ENCODE measurements at places on chromosomes 4 and X. TPM values are rescaled to one million over a fixed set of nuclear protein-coding genes. Genes with fewer than 3 reads are reported as not detected.

- DNase-seq, result no peak
These were observed 16.8 kb downstream of the AFF2 start for GRCh38 chrX:148517176-148517575.

- DNase-seq, result no peak
These were observed 1011.1 kb upstream of the HS3ST1 start for GRCh38 chr4:12439633-12440305.

- peak; percentile 30 for DNase-seq
These were observed 268.6 kb upstream of the VCX start for GRCh38 chrX:7574325-7574724.

MAGEB1 gene
- total RNA-seq, result not detected

GLOD5 gene
- total RNA-seq, result 3.1 TPM

- DNase-seq, result no peak
These were observed 125.4 kb upstream of the CXorf66 start for GRCh38 chrX:140090800-140091124.

DNA sequence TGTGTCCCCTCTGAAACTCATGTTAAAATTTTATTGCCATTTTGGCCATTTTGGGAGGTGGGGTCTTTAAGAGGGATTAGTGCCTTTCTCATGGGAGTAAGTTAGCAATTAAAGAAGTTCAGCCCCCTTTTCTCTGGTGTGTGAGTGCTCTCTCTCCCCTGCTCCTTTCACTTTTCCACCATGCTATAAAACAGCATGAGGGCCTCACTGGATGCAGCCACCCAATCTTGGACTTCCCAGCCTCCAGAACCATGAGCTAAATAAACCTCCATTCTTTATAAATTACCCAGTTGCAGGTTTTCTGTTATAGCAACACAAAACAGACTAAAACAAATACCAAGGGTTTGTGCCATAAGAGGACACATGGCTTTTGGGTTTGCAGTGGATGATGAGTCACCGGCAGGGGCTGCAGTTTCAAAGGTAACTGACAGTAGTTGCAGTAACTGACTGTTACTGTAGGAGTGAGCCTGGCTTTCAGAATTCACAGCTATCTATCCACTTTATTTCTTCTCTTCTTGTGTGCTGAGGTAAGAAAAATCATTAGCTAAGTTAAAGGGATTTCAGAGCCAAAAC lies 121.5 kb downstream of the PPEF1 start:
- no peak for DNase-seq

DNA sequence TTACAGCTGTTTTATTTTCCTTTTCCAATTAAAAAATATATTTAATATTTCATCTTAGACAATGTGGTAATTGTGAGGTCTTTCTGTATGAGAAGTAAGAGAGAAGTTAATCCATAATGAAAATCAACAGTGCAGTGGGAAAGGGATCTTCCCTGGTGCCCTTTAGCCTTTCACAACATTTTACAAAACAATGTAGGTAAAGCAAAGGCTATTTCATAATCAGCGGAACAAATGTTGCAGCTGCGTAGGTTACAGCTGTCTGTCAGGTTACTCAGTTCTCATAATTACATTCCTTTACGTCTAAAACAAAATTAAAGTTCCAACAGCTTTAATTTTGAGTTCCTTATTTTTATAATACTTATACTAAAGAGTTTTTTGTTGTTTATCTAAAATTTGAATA lies 22.8 kb upstream of the VCX3A start:
- no peak for DNase-seq

UGT8 gene
- 0.15 TPM for total RNA-seq

USP51 gene
- total RNA-seq, result 0.38 TPM

DNA sequence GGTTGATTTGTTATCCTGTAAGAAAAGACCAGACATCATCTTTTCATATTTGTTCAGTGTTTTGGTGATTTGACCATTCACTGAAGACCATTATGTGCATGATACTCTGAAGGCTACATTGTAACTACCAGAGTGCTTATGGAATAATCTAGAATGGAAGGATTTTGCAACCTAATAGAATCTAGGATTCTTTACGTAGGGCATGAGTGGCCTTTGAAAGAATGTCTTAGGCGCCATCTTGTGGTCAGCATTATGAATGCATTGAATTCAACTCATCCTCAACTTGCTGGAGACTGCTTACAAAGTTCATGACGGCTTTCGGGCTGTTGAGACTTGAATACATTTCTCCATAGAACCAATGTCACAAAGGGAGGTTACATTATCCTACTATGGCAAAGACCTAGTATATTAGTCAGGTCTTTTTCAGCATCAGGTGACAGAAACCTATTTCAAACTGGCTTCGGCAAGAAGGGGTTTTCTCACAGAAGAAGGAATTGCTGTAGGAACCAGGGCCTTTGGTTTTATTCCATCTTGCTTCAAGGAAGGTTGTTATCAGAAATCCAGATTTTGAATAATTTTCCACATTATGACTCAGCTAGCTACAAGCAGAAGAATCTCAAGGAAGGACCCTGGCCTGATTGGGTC lies 104.1 kb downstream of the GPAT3 start:
- peak; percentile 54 for DNase-seq

GRCh38 chr4:161505141-161505540 lies 658.7 kb downstream of the FSTL5 start:
- no peak for DNase-seq

GRCh38 chrX:105752338-105752956 lies 69.9 kb upstream of the NRK start:
- no peak for DNase-seq

PPARGC1A gene
- 29.6 TPM for total RNA-seq

DNA sequence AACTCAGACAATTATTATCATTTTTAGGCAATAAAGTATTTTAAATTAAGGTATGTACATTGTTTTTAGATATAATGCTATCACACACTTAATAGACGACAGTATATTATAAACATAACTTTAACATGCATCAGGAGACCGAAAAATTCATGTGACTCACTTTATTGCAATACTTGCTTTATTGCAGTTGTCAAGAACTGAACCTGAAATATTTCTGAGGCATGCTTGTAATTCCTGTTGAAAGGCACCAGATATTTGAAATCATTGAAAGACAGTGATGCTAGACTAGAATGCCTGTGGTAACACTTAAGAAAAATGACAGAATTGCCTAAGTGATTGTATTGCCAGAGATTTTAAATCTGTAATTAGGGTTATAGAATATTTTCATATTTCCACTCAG lies 175.6 kb upstream of the MAGEB2 start:
- DNase-seq, result no peak

DNA sequence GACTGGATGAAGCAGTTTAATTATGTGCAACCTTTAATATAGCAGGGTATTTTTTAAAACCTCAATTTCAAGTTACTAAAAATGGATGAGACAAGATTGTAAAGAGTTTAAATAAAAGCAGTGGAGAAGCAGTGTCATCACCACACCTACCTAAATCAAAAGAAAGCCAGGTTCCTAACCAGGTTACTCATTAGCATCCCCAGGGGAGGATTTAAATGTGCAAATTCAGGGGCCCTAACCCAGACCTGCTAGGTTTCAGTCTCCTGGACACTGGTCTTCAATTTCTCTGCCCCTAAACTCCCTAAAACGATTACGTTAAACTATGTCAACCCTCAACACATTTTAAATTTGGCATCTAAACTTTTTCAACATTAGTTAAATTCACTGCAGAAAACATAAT lies 116.9 kb upstream of the KLF3 start:
- no peak for DNase-seq

GRCh38 chr4:162017863-162018262 lies 145.9 kb downstream of the FSTL5 start:
- no peak for DNase-seq

REST gene
- total RNA-seq, result 13.4 TPM

GRCh38 chr4:105965183-105965800 lies 70.0 kb downstream of the NPNT start:
- DNase-seq, result no peak

DNA sequence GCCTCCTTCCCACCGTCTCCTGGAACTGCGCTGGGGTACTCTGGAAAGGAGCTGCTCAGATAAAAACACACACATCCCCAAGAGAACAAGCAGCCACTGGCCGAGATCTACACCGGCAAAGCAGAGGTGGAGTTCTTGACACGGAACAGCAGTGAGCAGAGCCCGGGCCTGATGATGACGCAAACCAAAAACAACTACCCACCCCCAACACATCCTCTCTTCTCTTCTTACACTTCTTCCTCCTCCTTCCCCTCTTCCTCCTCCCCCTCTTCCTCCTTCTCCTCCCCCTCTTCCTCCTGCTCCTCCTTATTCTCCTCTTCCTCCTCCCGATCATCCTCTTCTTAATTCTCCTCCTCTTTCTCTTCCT lies 4.6 kb downstream of the PNMA5 start:
- no peak for DNase-seq

RAB33A gene
- total RNA-seq, result 0.15 TPM

GRCh38 chr4:186651624-186652023 lies 72.0 kb downstream of the FAT1 start:
- DNase-seq, result no peak

MAP7D2 gene
- total RNA-seq, result 0.08 TPM

- no peak for DNase-seq
These were observed 882.2 kb downstream of the STIM2 start for GRCh38 chr4:27742816-27743215.

GRCh38 chr4:26343038-26343398 lies 22.2 kb downstream of the RBPJ start:
- no peak for DNase-seq

LNX1 gene
- 7.0 TPM for total RNA-seq

GRCh38 chr4:83010111-83010521 lies 507 bp downstream of the LIN54 start:
- no peak for DNase-seq

DNA sequence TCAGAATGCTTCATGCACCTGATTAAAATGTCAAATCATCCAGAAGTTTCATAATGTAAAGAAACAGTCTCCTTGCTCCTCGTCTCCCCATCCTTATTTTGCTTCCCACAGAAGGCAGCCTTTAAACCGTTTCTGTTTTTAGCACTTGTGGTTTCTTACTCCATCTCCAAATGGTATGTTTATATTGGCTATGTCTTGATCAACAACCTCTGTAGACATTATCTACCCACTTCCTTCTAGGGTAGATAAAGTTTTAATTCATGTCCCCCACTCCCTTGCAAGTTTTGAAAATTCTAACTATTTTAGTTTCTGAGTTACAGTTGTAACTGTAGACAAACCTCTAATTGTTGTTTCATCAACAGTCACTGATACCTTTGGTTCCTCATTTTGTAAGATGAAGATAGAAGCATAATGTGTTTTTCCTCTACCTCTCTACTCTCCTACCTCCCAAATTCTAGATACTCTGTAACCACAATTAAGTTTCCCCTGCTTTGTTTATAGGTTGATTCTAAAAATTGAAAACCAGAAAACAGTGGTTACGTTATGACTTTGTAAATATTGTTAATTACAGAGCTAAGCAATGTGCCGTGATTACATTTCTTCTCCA lies 291.7 kb upstream of the GATB start:
- DNase-seq, result no peak

APOO gene
- total RNA-seq, result 11.2 TPM

DNA sequence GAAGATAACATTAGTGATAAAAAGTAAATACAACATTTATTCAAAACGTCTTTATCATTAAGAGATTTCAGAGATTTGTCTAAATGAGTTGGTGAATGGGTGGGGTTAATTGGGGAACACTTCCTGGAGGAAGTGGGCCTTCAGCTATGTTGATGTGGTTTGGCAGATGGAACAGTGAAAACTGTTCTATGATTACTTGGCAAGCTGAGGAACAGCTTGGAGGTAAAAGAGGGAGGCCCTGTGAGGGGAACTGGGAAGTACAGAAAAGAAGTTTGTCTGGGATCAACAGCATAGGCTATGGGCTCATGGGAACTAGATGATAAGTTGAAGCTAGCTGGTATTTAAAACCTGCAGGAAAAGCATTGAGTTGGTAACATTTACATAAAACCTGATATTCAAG lies 26.0 kb downstream of the OCRL start:
- DNase-seq, result no peak

CXCL8 gene
- 0.28 TPM for total RNA-seq

- no peak for DNase-seq
These were observed 1306.8 kb downstream of the STIM2 start for GRCh38 chr4:28167411-28167810.

DNA sequence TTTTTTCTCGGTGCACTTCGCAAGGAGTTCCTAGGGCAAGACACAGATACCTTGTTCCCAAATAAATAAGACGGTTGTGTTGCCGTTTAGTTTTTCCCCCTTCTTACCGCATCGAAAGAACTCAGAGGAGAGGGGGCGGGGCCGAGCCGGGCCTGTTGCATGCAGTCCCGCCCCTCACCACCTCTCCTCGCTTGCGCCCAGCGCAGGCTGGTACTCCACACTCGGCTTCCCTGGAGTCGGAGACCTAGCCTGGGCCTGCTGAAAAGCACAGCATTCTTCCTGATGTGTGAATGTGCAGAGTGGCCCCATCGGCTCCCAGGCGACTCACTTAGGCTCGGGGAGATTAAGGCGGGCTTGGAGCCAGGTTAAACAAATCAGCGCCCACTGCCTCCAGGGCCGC lies 26.1 kb upstream of the VMA21 start:
- no peak for DNase-seq

DNA sequence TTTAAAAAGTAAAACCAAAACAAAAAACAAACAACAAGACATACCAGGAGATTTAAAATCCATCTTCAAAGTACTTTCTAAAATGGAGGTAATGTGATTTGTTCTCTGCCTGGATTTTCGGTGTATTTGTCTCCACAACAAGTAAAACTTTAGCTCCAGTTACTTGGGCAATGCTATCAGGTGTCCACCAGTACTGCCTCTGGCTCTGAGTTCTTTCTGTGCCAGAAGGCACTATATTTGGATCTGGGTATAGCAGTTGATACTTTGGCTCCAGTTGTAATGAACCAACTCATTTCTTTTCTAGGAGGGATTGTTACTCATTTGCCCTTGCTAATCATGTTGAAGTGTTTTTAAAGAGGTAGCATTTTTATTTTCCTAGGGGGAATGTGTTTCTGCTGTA lies 9.5 kb upstream of the PDLIM5 start:
- DNase-seq, result no peak

- DNase-seq, result no peak
These were observed 64.0 kb downstream of the HHIP start for GRCh38 chr4:144709793-144710525.

ENPEP gene
- total RNA-seq, result 18.9 TPM

DNA sequence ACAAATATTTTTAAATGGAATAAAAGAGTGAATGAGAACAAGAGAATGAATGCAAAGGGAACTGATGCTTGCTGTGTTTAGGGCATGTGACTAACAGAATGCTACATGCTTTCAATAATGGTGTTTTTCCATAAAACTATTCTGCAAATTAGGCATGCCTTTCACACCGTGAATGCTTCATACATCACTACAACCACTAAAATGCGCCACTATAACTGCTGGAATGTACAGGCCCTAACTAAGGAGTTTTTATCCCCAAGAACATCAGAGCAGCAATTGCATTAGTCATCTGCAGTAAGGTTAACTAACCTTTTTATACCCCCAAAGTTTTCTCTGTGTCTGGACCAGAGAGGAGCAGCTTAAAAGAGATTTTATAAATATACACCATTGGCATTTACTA lies 190.4 kb downstream of the ARAP2 start:
- no peak for DNase-seq

GLRA3 gene
- total RNA-seq, result not detected

DNA sequence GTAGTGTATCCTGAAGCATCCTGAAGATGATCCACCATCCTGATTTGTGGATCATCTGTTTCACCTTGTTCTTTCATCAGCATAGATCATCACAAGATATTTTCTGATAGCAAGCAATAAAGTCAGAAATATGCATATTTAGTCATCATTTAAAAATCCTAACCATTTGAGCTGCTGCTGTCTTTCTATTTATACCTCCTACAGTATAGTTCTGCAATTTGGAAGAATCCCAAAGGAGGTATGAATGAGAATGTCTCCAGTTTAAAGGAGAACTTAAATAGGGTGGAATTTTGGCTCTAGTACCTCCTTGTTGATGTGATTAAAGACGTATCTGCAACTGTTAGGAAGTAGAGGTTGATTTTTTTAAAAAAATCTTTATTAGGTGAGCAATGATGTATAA lies 7.6 kb downstream of the SLC25A14 start:
- DNase-seq, result no peak

All from left lobe of liver (tissue), 2 donors.